LNCaP clone FGC (cell line): ENCODE measurements at places on chromosomes 3 and 15.

GRCh38 chr3:66383998-66384745 is 116.7 kb downstream of the LRIG1 start:
- DNase-seq = no peak

DNA sequence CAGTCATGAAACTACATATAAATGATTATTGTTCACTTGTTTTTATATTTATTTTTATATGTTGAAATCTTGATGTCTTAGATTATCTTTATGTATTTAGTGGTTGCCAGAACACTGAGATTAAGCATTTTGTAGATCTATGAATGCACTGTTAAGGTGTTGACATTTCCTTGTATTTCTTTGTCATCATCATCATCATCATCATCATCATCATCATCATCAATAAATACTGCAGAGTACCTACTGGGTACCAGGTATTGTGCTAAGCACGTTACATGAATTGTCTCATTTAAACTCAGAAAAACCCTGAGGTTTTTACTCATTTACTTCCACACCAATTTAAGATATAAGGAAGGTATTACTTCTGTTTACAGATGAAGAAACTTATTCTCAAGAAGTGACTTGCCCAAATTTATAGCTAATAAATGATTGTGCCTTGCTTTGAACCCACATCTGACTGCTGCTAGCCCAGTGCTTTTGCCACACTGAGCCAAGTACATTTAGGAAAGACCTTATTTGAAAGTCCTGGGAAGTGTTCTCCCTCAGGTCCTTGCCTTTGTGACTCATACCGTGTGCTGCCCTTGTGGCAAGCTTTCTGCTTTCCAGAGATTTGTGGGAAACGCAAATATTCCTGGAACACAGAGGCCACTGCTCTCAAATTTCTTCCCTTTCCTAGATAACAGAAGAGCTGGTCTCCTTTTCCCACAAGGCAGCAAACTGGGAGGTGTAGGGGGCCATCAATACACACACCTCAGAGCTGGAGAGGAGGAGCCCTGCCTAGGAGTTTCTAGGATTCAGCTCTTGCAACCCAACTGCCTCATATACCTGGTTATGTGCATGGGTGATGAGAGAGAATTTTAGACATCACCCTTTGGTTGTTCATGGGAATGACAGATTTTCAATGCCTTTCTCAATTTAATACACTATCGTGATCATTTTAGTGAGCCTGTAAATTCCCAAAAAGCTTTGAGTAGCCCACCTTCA is 115.4 kb upstream of the C15orf61 start:
- DNase-seq = peak; percentile 52

DNA sequence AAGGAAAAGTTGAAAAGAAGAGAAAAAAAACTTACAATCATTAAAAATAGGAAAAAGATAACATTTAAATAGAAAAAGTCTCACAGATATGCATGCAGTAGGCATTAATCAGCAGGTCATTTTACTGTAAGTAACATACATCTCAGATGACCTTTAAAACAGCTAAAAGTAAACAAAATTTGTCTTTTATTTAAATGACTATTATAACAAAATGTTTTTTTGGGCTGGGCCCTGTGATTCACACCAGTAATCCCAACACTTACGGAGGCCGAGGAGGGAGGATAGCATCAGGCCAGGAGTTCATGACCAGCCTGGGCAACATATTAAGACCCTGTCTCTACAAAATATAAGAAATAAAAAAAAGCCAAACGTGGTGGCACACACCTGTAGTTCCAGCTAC is 14.7 kb downstream of the IQGAP1 start:
- no peak for DNase-seq

DNA sequence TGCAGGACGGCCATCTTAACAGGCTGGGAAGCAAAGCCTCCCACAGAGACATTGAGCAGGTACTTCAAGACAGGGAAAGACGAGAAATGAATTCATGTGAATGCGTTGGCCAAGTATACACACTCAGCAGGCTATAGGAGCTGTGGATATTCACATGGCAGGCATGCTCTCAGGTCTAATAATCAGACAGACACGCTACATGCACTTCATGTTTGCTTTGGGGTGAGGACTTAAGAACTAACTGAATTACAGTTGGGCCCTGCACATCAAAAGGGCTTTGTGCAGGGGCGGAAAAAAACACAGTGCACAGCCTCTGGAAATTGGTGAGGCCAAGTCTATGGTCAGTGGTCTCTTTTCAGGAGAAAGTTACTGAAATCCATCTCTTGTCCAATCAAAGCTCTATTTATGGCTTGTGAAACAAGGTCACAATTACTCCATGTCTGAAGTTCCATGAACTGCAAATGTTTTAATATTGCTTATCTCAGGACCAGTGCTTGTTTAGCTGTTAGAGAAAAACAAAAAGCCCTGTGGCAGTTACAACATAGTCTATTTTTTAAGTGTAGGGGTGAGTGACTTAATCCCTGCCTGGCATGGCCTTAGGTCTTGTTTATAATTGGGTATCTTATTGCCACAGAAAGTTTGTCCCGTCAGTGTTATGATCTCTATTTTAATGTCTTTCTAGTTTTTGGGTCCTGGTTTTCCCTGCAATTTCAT is 100.6 kb upstream of the GOLGA6L6 start:
- DNase-seq = peak; percentile 78

- no peak for DNase-seq
Observed at GRCh38 chr15:33188159-33188558, 6.4 kb downstream of the FMN1 start.

- DNase-seq = no peak
Observed at GRCh38 chr3:183541235-183541655, 14.3 kb downstream of the KLHL6 start.

DNA sequence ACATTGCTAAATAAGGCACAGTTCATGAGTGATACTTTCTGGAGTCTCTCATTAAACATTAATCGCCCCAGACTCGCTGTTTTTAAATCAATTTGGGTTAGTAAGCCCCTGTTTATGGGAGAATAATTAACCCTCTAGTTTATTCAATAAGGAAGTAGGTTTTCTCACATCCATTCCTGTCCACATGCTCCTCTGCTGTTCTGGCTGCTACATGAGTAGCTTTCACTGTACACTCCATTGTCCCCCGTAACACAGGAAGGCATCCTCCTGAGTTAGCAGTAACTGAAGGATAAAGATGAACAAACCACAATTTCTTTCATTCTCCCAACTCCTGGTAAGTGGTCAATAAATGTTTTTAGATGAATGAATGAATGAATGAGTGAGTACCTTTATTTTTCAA is 378.5 kb downstream of the DIPK2A start:
- no peak for DNase-seq

GRCh38 chr3:191342411-191342810 is 12.1 kb upstream of the UTS2B start:
- no peak for DNase-seq

DNA sequence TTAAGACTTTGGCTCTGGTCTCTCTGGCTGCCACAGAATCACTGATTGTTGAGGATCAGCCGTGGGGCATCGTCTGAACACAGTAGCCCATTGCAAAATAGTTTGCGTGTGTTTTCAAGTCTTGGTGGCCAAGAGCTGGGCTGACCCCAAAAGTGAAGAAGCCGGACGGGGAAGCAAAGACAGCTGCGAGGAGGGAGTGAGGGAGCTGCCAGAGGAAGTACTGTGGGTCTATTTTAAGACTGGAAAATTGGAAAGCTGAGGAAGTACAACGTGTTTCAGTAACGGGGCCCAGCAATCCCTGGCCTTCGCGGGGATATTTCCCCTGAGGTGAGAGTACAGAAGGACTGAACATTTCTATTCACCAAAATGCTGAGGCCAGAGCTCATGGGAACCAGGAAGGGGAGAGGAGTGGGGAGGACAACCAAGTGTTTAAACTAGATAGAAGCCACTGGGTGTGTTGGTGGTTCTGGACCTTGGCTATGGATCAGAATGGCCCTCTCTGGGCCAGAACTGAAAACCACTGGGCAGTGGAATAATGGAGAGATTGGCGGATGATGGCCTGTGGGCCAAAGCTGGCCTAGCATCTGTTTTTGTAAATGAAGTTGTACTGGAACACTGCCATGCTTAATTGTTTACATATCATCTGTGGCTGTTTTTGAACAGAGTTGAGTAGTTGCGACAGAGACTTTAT is 34.1 kb upstream of the LIMD1 start:
- DNase-seq = peak; percentile 43

DNA sequence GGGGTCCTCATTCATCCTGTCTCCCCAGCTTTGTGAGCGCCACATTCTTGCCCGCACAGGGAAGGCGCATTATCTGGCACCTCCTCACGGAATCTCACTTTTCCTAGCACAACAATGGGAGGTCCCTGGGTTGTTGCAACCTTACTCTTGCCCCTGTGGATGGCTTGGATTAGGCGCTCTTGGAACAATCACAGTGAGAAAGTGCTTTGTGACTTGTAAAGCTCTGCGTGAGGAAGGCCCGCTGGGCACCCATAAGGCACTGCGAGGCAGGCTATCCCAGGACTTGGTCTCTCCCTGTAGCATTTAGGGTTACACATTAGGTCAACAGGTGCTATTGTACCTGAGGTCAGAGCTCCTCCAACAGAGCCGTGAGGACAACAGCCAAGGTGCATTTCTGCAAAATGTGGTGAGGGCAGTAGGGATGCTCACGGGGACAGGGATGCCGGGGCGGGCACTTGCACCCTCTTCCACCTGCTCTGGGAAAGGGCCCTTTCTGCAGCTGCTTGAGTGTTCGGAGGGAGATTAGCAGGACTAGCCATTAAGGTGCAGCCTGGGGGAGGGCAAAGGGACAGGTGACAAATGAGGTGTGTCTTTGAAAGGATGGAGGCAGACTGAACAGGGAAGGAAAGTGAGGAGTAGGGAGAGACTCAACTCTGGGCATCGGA is 13.9 kb upstream of the LRRC15 start:
- no peak for DNase-seq

- DNase-seq = no peak
Observed at GRCh38 chr3:185176750-185177359, 24.0 kb upstream of the C3orf70 start.

DNA sequence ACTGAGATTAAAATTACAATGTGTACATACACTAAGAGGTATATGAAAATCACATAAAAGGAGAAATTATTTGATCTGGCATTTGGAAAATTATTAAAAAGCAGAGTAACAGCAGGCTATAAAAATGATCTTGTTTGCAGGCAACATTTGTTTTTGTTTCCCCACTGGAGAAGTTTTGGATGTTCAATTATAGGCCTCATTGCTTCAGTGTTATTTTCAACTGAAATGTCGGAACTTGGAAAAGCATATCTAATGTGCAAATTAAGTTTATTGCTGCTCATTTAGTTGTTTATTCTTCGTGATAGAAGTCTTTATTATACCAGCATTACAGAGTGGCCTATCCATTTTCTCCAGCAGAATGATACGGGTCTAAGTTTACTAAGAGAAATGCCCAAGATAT is 263.3 kb downstream of the CNTN6 start:
- no peak for DNase-seq

DNA sequence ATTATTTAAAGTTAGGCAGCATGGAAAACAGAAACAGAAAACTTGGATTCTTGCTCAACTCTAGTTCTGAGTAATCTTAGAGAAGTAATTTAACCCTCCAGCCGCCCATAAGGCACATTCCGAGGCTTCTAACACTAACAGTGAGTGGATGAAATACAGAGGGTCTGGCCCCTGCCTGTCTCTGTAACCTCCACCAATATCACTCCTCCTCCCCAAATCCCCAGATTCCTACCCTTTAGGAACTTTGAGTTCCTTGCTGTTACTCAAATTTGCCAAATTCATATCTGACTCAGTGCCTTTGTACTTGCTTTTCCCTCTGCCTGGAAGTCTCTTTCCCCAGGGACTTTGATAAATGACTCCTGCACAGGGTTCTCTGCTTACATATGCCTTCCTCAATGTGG is 112.5 kb upstream of the TGFBR2 start:
- DNase-seq = no peak

- DNase-seq = no peak
Observed at GRCh38 chr15:65533057-65533756, 2.9 kb downstream of the HACD3 start.

DNA sequence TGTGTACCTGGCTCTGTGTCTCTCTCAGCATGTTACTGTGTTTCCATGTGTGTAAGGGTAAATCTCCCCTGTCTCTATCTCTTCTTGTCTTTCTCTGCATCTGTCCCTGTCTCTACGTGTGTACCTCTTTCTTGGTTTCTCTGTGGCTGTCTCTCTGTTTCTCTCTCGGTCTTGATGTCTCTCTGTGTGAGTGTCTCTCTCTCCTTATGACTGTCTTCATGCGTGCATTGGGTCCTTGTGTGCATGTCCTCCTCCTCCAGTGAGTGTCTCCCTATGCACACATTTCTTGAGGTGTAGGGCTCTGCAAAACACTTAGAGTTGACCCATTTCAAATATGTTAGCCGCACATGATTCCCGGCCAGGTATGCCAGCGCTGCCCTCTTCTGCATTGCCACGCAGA is 903.3 kb upstream of the CFAP20DC start:
- no peak for DNase-seq

DNA sequence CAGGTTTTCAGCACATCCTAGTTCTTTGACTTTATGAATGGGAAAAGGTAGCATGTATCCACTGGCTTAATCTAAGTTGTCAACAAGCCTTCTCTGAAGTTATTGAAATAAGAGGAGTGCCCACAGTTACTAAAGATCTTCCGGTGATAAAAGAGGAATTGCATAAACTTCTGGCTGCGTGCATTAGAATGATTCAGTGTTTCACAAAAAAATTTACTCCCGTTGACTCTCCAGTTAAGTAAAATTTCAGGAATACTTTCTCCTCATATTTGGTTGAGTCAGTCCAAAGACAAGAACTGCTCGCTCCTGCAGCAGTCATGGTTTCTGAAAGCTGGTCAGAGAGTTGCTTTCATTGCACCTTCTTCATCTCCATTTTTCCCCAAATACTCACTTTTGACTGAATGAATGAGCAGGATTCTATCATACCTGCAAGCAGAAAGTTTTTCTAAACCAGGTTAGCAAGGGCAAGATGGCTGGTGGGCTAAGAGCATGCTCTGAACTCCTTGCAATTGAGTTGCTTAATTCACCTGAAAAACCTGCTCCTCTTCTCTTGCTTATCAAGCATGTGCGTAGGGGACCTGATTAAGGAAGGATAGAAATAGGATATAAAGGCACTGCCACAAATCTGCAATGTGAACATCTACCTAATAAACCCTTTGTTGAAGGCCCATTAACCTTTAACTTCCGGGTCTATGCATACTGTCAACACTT is 64.2 kb upstream of the TIMP4 start:
- no peak for DNase-seq

- DNase-seq = no peak
Observed at GRCh38 chr15:46677491-46677890, 1039.8 kb upstream of the SEMA6D start.

DNA sequence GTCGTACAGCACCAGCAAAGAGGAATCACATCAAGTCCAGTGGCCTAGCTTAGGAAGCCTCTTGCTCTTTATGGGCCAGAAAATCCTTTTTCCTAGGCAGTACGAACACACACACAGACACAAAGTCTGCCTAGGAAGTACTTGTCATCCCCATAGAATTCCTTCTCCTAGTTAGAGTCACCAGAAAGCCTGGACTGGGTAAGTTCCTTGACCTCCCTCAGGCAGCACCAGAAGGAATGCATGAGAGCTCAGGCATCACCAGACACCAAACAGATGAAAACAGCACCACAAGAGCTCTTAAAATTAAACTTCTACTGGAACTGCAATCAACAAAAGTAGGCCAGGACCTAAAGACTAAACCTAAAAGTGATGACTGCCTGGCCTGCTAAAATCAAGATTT is 192.9 kb upstream of the CCDC54 start:
- no peak for DNase-seq

GRCh38 chr3:31219131-31219843 is 313.4 kb upstream of the STT3B start:
- no peak for DNase-seq

- no peak for DNase-seq
Observed at GRCh38 chr3:5143464-5143863, 21.4 kb downstream of the ARL8B start.

GRCh38 chr3:150202711-150203110 is 205.4 kb upstream of the TSC22D2 start:
- no peak for DNase-seq
